Foreskin keratinocyte (primary cell): ENCODE measurements at places on chromosomes 13 and 19. TPM values are rescaled to one million over a fixed set of nuclear protein-coding genes. Genes with fewer than 3 reads are reported as not detected.

DNA sequence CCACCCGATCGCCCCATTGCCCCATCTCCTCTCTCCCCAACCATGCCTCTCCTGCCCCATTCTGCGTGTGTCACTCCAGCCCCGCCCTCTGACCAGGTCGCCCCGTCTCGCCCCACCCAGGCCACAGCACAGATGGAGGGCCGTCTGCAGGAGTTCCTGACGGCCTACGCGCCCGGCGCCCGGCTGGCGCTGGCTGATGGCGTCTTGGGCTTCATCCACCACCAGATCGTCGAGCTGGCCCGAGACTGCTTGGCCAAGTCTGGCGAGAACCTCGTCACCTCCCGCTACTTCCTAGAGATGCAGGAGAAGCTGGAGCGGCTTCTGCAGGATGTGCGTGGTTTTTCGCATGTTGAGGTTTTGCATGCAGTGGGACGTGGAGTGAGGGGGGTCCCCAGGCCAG lies 26.2 kb downstream of the MAST3 start:
- DNase-seq: no peak

- DNase-seq: no peak
Measured at GRCh38 chr13:107375701-107376340, 807.9 kb upstream of the ARGLU1 start.

DNA sequence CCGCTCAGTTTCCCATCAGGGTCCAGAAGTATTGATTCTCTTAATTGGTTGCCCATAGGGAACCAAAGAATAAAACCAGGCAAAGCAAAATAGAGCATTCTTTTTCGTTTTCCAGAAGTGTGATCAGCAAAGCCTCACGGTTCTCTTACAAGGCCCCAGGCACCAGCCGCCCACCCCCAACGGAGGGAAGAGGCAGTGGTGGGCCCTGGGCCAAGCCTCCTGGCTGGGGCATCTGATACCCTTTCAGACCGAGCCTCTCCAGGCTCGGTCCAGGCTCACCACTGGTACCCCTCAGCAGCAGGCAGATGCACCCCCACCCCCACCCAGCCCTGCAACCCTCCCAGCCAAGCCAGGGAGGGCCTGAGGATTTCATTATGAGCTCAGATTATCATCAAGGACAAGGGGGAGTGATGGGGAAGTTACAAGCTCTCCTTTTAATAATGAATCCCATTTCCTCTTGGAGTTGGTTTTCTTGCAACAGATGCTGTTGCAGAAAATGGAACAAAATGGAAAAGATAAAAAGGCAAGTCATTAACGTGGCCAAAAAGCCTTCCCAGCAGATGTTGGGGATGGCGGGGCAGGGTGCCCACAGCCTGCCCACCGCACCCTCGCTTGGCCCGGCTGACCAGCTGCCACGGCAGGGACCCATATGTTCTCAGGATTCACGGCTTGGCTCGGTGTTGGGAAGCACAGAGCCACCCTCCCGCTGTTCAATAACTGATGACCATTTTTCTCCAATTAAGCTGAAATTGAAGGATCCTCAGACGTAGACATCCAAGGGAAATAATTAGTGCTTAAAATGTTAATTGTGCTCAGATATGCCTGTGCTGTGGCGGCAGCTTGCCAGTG lies 45.9 kb upstream of the KCTD15 start:
- no peak for DNase-seq

GRCh38 chr19:2544576-2545415 lies 68.9 kb downstream of the GADD45B start:
- DNase-seq: no peak

GRCh38 chr13:59677966-59678814 lies 485.5 kb downstream of the DIAPH3 start:
- DNase-seq: peak; percentile 28

- peak; percentile 68 for DNase-seq
Measured at GRCh38 chr19:45769821-45770191, 754 bp upstream of the SIX5 start.

GRCh38 chr13:73948848-73949529 lies 185.2 kb downstream of the KLF12 start:
- no peak for DNase-seq

DNA sequence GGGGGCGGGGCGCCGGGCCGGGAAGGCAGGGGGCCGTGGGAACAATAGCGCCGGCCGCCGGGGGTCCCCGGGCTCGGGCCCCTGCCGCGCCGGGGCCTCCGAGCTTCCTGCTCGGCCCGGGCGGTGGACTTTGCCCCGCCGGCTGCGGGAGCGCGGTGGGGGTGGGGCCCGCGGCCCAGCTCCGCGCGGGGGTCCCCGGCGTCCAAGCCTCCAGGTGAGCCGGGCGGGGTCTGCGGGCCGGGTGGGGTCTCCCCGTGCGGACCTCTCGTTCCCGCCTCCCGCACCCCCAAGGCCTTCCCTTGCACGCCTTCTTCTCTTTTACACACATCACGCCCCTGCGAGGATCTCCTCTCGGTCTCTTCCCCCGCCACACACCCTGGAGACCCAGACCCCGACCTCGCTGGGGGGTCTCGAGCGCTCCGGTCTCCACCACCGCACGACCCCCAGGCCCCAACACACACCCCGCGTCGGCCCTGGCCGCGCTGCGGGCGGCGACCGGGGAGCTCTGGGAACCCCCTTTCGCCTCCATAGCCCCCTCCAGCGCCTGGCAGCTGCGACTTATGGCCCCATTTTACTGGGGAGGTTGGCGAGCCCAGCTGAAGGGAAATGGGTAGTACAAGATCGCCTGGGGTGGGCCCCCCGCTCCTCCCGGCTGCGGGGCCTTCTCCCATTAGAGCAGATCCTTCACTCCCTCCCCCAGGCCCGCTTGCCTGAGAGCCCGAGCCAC lies 711 bp downstream of the CAMSAP3 start:
- no peak for DNase-seq

DNA sequence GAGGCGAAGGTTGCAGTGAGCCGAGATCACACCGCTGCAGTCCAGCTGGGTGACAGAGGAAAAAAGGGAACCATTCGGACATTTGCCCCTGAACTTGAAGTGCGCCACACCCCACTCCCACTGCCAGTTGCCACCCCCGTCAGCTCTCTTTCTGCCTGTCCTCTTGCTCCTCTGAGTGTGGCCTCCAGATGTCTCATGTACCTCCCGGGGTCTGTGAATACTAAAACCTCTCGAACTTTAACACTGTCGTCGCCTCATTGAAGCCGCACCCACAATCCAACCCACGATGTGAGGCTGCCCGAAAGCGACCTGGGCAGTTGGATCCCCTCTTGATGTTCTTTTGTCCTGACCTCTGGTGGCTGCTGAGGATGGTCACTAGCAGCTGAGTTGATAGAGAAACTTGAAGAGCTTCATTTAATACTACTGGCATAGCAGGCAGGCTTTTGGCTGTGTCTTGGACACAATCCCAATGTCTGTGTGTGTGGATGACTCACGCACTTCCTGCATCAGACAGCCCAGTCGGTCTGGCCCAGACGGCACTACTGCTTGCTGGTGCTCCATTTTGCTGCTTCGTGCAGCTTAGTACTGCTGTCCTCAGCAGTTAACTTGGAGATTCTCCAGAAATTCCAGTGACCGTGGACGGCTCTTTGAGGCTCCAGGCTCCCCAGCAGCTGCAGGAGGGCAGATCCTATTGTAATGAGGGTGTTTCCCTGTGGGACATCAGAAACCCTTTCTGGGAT lies 4.2 kb downstream of the FPR3 start:
- DNase-seq: peak; percentile 32

DNA sequence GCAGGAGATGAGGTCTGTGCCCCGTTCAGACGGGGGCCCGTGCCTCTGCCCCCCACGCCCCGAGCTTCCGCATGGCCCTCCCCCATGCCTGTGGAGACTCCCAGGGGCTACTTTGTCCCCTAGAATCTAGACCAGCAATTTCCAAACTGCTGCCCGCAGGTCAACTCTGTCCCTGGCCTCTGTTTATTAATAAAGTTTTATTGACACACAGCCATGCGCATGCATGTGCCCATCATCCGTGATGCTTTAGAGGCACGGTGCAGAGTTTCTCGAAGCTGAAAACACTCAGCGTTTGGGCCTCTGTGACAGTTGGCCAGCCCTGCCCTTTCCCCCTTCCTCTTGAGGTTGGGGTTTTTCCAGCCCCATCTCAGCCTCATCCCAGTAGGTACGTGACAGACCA lies 140.0 kb downstream of the KDM4B start:
- no peak for DNase-seq

DNA sequence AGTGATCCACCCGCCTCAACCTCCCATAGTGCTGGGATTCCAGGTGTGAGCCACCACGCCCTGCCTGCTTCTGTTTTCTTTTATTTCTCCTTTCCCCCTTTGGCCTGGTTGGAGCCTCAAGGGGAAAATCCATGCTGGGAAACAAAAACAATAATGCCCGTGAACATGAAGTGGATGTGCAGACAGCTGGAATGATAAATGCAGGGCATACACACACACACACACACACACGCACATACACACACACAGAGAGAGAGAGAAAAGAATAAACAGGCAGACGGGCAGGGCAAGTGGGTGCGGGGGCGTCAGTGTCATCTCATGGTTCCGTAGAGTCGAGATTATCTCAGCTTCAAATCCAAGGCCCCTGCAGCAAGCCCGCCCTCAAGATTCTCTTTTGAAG lies 4.4 kb upstream of the PLEKHF1 start:
- no peak for DNase-seq

- DNase-seq: no peak
Measured at GRCh38 chr19:5222821-5223321, 117.7 kb downstream of the PTPRS start.

DNA sequence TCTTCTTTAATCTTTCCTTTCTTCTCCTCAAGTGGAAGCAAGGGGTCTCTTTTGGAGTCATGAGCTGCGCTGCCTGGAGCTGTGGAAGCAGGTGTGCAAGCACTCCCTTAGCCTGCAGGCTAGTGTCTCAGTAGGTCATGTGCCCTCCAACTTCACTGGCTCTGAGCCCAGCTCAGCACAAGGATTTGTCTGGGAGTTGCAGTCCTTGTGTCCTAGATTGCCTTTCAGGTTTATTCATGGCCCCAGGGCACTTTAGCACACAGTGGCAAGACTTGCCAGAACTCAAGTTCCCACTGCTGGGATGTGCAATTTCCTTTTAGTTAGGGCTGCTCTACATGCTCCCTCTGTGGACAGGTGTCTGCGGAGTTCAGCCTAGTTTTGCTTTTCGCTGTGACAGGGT lies 211.7 kb downstream of the LIG4 start:
- no peak for DNase-seq

- no peak for DNase-seq
Measured at GRCh38 chr19:39136225-39136940, 10.8 kb downstream of the PAK4 start.

DNA sequence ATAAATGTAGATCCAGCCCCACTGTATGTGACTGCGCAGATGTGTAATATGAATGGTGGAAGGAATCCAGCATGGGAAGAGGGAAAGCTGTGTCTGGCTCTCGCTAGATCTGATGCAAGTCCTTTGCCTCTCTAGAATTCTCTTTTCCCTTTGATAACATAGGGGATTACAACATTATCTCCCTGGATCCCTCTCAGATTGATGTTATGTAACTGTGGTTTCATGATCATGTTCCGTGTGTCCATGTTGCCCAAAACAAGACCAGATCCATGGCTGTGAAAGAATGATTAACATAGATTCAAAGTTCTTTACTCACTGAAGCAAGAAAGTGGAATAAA lies 184.0 kb upstream of the UBL3 start:
- DNase-seq: no peak

- DNase-seq: no peak
Measured at GRCh38 chr19:38024992-38025908, 118.2 kb downstream of the SIPA1L3 start.

Gene YJEFN3
- polyA plus RNA-seq: 0.65 and 0.66 TPM in 2 replicates

Gene ATP4A
- polyA plus RNA-seq: not detected in 2 replicates

Gene KISS1R
- polyA plus RNA-seq: not detected in 2 replicates

Gene ZNF112
- polyA plus RNA-seq: 0.63 and 0.79 TPM in 2 replicates

Gene URI1
- polyA plus RNA-seq: 34.8 and 39.2 TPM in 2 replicates

Gene RFPL4A
- not detected in 2 replicates for polyA plus RNA-seq

Gene TMEM59L
- polyA plus RNA-seq: not detected in 2 replicates
